ENCODE measurements at places on chromosomes 4 and X.

GRCh38 chr4:112884406-112884805, 165.0 kb upstream of the ANK2 start:
- no peak for DNase-seq

GRCh38 chr4:81491943-81492342, 20.2 kb upstream of the RASGEF1B start:
- no peak for DNase-seq

DNA sequence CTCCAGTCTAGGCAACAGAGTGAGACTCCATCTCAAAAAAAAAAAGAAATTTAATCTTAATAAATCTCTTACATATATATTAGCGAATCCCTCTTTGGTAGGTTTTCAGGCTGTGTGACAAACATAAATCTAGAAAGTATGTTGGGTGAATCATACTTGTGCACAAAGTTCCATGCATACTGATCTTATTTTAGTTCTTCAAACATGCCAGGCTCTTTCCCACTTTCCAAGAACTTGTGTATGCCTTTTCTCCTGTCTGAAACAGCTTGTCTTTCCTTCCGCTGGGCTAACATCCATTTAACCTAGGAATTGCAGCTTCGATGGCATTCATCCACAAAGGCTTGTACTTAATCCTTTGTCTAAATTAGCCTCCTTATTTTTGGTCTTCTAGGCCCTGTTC, 156.6 kb upstream of the CASK start:
- no peak for DNase-seq

- no peak for DNase-seq
Measured at GRCh38 chr4:113955411-113955810, 24.0 kb downstream of the ARSJ start.

DNA sequence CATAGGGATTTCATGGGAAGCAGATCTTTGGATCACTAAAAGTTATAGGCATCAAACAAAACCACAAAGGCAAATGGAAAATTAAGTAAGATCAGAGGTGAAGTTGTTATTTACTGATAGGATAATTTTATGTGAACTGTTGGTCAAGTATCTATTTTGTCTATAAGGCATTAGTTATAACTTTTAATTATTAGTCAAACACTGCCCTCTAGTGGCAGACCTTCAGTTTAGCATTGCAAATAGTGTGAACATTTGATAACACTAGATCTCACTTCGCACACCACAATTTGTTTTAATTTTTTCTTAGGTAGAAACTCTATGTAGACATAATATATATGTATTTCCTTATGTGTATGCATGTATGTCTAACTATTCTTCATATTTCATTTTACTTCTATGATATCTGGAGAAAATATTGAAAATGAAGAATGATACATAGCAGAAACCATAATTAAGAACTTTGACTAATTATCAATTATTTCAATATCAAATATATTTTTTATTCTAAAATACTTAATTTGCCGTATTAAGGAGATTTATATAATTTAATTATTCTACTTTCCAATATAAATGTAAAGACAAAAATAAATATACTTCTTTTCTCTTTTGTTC, 214.5 kb upstream of the TACR3 start:
- DNase-seq, result no peak

DNA sequence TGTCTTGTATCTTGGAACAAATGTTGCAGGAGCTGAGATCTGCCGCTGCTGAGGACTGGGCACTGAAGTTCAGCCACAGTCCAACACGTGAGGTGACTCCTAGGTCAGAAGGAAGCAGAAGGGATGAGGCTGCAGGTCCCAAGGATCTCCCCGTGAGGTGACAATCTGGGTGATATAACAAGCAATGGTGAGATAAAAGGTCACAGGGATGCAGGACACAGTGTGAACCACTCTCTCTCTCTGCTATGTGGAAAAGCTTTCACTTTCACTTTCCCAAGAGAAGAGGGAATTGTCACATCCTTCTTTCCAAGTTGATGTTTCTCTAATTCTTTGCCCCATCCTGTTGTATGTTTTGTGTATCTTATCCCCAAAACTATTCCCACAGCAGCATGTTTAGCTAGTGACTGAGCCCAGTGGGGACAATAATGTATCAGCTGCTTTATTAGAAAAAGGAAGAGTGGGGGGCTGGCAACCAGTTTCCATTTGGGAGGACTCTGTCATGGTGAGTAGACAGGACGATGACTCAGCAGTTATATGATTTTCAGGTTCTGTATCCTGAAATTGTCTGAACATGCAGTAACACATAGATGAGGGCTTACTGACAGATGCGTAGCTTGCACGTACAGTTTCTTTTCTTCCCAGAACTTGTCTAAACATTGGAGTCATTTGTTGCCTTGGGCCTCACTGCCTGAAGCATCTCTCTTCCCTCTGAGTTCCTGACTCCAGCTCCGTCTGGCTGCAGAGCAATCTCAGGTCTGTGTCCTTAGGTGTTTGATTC, 1415.8 kb upstream of the TENM3 start:
- no peak for DNase-seq

DNA sequence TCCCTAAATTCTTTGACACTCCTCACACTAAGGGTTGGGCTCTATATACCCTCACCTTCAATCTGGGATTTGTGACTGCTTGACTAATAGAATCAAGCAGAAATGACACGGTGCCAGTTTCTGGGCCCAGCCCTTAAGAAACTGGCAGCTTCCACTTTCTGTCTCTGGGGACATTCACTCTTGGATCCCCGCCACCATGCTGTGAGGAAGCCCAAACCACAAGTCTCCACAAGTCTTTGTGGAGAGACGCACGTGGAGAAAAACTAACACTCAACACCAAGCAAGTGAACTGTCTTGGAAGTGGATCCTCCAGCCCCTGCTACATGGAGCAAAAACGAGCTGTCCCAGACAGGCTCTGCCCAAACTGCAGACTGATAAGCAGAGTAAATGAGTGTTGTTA, 1.1 kb upstream of the EDNRA start:
- DNase-seq, result no peak

DNA sequence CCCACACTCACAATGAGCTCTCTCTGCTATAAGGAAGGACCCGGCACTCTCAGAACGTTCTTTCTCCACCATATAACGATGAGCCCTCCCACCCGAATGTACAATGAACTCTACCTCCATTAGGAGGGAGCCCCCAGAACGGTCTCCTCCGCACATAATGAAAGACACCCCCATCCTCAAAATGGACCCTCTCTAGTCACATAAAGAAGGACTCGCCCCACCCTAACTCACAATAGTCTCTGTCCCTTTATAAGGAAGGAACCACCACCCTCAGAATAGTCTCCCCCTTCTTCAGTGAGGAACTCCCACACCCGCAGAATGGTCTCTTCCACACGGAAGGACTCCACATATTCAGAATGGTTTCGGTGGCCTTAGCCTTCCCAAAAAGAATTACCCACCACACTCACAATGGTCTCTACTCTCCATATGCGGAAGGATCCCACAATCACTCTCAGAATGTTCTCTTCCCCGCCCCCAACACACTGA, 477 bp downstream of the SLC35A2 start:
- DNase-seq, result no peak

- DNase-seq, result no peak
Measured at GRCh38 chr4:70630162-70630561, 1.6 kb downstream of the ENAM start.

- DNase-seq, result no peak
Measured at GRCh38 chrX:144275843-144276242, 392.0 kb downstream of the UBE2NL start.

GRCh38 chr4:178395798-178396197, 953.6 kb upstream of the AGA start:
- DNase-seq, result no peak

DNA sequence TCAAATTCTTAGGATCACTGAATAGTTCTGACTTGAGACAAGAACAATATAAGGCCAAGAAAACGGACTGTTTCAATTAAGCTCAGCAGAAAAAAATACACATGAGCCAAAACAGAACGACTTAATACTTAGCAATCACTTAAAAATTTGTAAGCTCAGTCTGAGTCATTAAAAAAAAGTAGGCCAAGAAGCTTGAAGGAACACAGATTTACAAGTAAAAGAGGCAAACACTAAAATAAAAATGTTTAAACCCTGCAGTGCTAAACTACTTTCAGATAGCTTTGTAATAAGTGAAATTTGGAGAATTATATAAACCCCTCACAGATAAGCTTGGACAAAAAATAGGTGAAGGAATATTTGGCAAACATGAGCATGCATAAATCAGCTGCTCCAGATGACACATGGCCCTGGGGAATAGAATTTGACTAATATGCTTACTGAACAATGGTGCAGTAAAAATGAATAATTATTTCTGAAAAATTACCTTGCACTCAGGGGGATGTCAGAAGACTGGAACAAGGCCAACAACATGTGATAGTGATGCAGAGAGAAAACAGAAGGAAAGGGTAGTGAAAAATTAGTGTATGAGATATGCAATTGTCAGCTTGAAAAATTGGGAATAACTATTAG, 49.6 kb downstream of the LNX1 start:
- no peak for DNase-seq

- DNase-seq, result peak; percentile 39
Measured at GRCh38 chr4:174522183-174523024, at the start of gene HPGD. HPGD (minus strand) TSS chr4:174522488; CDS start chr4:174522451, 37 bp downstream.

GRCh38 chr4:179823342-179823741, 2381.1 kb upstream of the AGA start:
- DNase-seq, result no peak

DNA sequence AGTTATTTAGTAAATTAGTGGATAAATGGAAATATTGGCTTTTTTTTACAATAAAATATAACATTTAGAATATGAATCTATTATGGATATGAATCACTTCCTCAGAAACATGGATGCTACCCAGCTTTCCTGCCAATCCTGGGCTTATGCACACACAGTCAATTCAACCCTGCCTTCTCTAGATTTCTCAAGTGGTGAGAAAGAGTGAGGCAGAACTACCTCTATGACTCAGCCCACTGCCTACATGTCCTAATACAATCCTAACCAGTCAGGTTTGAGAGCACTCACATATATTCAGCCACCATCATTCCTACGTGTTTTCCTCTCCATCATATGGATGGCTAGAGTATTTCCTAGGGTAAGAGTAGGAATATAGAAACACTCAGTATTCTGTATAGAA, 91.1 kb upstream of the ANKRD50 start:
- no peak for DNase-seq

- DNase-seq, result no peak
Measured at GRCh38 chr4:170931321-170931720, 841.6 kb upstream of the AADAT start.

DNA sequence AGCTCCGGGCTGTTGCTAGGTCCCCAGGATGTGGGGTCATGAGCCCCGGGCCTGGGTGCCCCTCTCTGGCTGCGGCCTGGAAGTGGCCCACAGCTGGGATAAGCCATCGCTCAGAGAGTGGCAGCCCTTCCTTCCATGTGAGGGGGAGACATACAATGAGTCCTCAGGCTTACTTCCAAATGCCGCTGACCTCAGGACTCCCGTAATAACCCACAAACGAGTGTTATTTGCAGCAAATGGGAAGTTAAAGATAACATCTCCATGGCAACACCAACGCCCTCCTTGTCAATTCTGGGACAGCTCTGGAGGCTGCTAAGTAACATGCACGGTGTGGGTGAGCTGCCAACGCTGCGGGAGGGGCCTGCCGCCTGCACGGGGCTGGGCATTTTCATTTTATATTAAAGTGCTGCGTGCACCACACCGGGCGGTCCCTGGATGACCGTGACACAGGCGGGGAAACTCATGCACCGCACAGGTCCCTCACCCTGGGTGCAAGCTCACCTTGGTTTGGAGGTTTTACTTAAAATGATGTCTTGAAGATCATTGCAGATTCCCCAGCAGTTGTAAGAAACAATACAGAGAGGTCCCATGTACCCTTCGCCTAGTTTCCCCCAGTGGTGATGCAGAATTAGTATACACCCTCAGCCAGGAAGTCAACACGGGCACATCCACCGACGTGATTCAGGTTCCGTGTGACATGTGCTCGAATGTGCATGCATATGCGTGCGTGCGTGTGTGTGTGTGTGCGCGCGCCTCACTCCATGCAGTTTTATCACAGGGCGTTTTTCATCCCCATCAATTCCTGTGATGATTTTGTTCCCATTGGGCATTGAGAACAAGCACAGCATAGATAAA, 79.4 kb downstream of the ABLIM2 start:
- DNase-seq, result no peak

GRCh38 chrX:1481636-1482529, 29.2 kb upstream of the ASMTL start:
- DNase-seq, result peak; percentile 45

- DNase-seq, result no peak
Measured at GRCh38 chrX:120310861-120311726, at the start of gene TMEM255A. TMEM255A (minus strand) TSS chrX:120311461; CDS start chrX:120311309, 152 bp downstream.

DNA sequence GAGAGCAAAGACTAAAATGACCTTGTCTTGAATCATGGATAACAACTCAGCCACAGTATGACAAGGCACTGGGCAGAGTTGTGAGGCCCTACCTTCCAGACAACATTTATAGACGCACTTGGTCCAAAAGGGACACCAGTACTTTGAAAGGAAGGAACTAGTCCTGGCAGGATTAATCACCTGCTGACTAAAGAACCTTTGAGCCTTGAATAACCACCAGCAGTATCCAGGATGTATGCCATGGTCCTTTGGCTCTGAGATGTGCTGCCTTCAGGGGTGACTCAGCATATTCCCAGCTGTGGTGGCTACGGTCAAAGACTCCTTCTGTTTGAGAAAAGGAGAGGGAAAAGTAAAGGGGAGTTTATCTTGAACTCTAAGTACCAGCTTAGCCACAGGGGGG, 118.1 kb upstream of the PRR32 start:
- DNase-seq, result no peak

DNA sequence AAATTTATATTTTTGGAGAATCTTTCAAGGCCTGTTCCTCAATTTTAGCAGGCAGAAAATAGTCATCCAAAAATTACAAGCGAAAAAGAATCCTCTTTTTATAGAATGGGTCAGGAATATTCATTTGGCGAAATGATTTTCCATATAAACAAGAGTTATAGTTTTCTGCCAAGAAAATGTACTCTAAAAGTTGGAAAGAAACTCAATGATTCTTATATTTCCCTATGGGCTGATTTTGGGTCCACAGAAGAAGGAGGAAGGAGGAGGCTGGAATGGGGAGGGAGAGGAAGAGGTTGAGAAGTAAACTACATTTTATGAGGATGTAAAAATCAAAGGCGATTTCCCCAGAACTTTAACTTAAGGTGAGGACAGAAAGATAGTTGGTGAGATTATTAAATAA, 159.3 kb downstream of the DCAF12L1 start:
- no peak for DNase-seq
